ENCODE measurements at places on chromosomes 7 and 10. TPM values are rescaled to one million over a fixed set of nuclear protein-coding genes. Genes with fewer than 3 reads are reported as not detected.

AQP1 gene
- 0.21 TPM for total RNA-seq

AKR1C4 gene
- total RNA-seq, result not detected

CPA5 gene
- total RNA-seq, result not detected

HOXA1 gene
- total RNA-seq, result 0.22 TPM

PSD gene
- 1.6 TPM for total RNA-seq

TWNK gene
- total RNA-seq, result 11.6 TPM

CTAGE15 gene
- 0.56 TPM for total RNA-seq

CPA4 gene
- not detected for total RNA-seq

SPOCK2 gene
- 423 TPM for total RNA-seq

LFNG gene
- total RNA-seq, result 109 TPM

TCAF2 gene
- total RNA-seq, result 22.5 TPM

CALML5 gene
- not detected for total RNA-seq

RSU1 gene
- 79.5 TPM for total RNA-seq

STEAP4 gene
- not detected for total RNA-seq

OR2A5 gene
- total RNA-seq, result not detected

DDIT4 gene
- total RNA-seq, result 189 TPM

GIMAP5 gene
- 111 TPM for total RNA-seq

AMPH gene
- total RNA-seq, result not detected

NANOS1 gene
- 0.19 TPM for total RNA-seq

ACBD7 gene
- total RNA-seq, result 9.2 TPM

PPP1R9A gene
- not detected for total RNA-seq

CDC14C gene
- total RNA-seq, result not detected

FXYD4 gene
- total RNA-seq, result not detected

LARP4B gene
- total RNA-seq, result 86.1 TPM

DPY19L1 gene
- 16.4 TPM for total RNA-seq

PMS2 gene
- 24.6 TPM for total RNA-seq

MYOZ1 gene
- total RNA-seq, result not detected

PPP1R17 gene
- not detected for total RNA-seq

HOXA5 gene
- total RNA-seq, result not detected

DPYSL4 gene
- total RNA-seq, result 1.6 TPM

DNAJB12 gene
- 34.5 TPM for total RNA-seq

ADRB1 gene
- total RNA-seq, result not detected

IFIT1 gene
- 45.0 TPM for total RNA-seq

TMEM140 gene
- total RNA-seq, result 27.7 TPM

HOGA1 gene
- not detected for total RNA-seq

CYP2E1 gene
- total RNA-seq, result 0.79 TPM

SHTN1 gene
- 0.45 TPM for total RNA-seq

ACBD5 gene
- total RNA-seq, result 19.2 TPM

FAM25A gene
- total RNA-seq, result not detected

CLRN3 gene
- not detected for total RNA-seq

CAV2 gene
- not detected for total RNA-seq

OPALIN gene
- total RNA-seq, result not detected

POT1 gene
- total RNA-seq, result 27.8 TPM

DENND10 gene
- 45.4 TPM for total RNA-seq

GTPBP10 gene
- total RNA-seq, result 30.1 TPM

WNT16 gene
- not detected for total RNA-seq

PDE1C gene
- total RNA-seq, result not detected

PTPRN2 gene
- 2.6 TPM for total RNA-seq

PNLIPRP1 gene
- not detected for total RNA-seq

CLDN12 gene
- 2.4 TPM for total RNA-seq

TACR2 gene
- not detected for total RNA-seq
